MG63 (cell line): ENCODE measurements at places on chromosomes 7 and 10.

DNA sequence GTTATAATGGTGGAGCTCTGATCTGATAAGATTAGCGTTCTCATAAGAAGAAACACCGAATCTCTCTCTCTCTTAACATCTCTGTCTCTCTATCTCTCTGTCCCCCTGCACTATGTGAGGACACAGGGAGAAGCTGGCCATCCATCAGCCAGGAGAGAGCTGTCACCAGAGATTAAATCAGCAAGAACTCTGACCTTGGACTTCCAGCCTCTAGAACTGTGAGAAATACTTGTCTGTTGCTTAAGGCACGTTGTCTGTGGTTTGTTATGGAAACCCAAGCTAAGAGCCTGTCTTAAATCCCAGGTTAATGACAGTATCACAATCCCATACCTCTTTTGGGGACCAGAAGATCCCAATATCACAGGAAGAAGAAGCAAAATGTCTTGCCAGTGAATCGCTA, 132.0 kb upstream of the AKR1E2 start:
- DNase-seq = no peak

GRCh38 chr7:139231513-139232376, 708 bp downstream of the UBN2 start:
- DNase-seq = peak; percentile 14

DNA sequence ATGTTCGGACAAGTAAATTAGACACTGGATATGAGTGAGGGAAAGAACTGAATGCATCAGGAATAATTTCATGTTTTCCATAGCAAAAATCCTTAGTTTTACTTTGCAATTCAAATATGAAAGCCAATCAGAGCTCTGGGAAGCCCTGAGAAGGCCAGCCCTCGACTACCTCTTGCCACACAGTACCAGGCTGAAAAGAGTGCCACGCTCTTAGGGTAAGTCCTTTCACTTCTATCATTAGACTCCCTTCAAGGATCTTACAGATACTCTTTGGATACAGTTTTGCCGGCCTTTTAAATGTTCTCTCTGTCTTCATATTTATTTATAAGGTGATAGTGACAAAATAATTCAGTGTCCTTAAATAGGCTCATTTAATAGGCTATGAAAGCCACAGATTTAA, 1.9 kb downstream of the COBL start:
- no peak for DNase-seq

DNA sequence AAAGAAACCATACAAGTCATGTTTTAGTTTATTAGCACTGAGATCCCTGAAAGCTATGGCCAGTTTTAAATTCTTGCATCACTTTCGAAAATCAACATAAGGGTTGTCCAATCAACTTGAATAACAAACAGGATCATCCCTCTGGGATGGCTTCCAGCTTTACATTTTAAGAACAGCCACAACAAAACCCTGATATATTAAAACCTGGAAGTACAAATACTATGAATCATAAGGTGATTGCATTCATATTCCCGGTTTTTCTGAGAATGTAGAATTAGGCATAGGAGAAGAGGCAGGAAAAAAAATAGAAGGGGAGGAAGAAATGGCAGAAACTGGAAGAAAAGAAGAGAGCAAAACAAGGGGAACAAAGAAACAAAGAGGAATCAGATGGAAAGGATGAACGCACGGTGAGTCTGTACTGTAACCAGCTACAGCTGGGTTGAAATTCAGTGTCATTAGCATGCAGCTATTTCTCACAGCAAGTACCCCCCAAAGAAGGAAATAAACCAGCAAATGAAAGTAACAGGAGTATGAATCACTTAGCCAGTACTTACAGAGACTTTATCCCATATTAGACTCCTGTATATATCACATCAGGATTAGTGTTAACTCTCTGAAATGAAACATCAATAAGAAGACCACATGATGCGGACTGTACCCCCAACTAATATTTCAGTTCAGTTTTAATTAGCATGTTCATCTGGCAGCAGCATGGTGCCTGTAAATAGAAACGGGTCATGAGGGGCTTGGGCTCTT, 301.3 kb downstream of the RNLS start:
- no peak for DNase-seq

GRCh38 chr10:75654171-75654771, 222.8 kb downstream of the LRMDA start:
- DNase-seq = peak; percentile 38

GRCh38 chr10:112278871-112279270, 4.3 kb upstream of the TECTB start:
- no peak for DNase-seq
